ENCODE measurements at places on chromosomes 1 and 21. TPM values are rescaled to one million over a fixed set of nuclear protein-coding genes. Genes with fewer than 3 reads are reported as not detected.

- no peaks in the 10 kb centered on the region for H3K4me1 ChIP-seq
- H3K36me3 ChIP-seq = no peaks in the 10 kb centered on the region
- H3K4me3 ChIP-seq = no peak overlapping the region
- no peak overlapping the region for H3K27ac ChIP-seq
- no peaks in the 10 kb centered on the region for H3K27me3 ChIP-seq
These were observed 144.2 kb downstream of the KCNK2 start for GRCh38 chr1:215226757-215227156.

- H3K36me3 ChIP-seq = no peaks in the 10 kb centered on the region
- H3K27ac ChIP-seq = no peak overlapping the region
- no peak for DNase-seq
- no peaks in the 10 kb centered on the region for H3K4me1 ChIP-seq
These were observed 44.0 kb downstream of the ETS2 start for GRCh38 chr21:38849776-38850175.

DNA sequence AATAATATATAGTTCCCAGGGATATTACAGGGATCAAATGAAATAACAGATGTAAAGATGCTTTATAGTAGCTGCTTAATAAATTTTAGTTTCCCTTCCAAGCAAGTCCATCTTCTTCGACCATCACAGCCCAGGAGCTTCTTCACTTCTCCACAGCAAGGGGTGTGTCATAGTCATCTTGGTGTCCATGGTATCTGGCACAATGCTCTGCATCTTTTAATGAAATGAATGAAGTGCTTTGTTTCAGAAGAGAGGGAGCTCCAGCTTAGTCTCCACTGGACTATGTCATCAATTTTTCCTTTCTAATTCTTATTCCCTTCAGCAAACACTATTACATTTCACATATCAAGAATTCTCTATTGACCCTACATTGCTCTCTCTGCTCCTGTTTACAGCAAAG, 4.9 kb upstream of the MACF1 start:
- no peak for DNase-seq
- no peak overlapping the region for H3K4me3 ChIP-seq
- no peaks in the 10 kb centered on the region for H3K27me3 ChIP-seq
- H3K4me1 ChIP-seq = peaks cover 50% of the 10 kb centered on the region

DNA sequence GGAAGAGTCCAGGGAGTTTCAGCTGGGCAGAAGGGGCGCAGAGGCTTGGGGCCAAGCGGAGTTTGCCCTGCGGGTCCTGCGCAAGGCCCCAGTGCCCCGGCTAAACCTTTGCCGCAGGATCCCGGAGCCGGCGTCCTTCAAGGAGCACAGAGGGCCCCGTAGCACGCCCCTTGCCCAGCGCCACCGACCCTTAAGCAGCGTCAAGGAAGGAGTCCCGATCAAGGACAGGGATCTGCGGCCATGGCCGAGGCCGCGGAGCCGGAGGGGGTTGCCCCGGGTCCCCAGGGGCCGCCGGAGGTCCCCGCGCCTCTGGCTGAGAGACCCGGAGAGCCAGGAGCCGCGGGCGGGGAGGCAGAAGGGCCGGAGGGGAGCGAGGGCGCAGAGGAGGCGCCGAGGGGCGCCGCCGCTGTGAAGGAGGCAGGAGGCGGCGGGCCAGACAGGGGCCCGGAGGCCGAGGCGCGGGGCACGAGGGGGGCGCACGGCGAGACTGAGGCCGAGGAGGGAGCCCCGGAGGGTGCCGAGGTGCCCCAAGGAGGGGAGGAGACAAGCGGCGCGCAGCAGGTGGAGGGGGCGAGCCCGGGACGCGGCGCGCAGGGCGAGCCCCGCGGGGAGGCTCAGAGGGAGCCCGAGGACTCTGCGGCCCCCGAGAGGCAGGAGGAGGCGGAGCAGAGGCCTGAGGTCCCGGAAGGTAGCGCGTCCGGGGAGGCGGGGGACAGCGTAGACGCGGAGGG, 520 bp downstream of the CLIC6 start:
- H3K4me1 ChIP-seq = peaks cover 23% of the 10 kb centered on the region
- peaks cover 20% of the 10 kb centered on the region for H3K27me3 ChIP-seq
- H3K27ac ChIP-seq = peak overlapping the region; percentile 65
- peak overlapping the region; percentile 57 for H3K4me3 ChIP-seq
- no peaks in the 10 kb centered on the region for H3K36me3 ChIP-seq

DNA sequence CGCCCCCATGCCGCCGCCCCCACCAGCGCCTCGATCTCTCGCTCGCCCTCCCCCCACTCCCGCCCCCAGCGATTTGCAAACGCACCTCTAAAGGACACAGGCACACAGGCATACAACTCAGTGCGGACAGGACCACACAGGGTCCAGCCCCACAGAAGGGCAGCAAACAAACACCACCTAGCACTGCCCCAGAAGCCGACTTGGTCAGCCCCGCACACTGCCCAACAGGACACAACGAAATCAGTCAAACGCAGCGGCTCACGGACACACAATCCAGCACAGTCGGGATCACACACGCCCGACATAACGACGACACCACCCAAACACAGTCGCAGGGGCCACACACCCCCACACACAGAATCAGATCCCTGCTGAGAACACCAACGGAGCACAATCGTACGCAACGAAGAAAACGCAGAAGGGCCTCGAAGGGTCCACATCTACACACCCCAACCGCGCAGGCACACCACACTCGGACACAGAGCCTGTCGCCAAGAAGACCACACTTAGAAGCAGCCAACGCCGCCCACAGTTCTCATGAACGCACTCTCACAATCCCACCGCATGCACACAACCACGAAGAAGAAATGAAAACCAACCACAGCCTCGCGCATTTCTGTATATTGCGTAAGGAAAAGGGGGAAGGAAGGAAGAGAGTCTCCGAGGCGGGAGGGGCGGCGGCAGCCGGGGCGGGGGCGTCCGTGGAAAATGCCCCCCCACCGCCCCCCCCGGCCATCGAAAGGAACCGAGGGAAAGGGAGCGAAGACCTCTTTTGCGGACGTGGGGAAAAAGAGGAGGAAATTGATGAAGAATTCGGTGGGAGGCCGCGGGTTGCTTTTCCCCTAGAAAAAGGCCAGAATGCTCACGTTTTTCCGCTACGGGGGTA, 481 bp downstream of the TAL1 start:
- H3K27ac ChIP-seq = peak overlapping the region; percentile 91
- H3K4me1 ChIP-seq = peaks cover 37% of the 10 kb centered on the region
- peak; percentile 76 for DNase-seq
- peak overlapping the region; percentile 44 for H3K4me3 ChIP-seq

- H3K27me3 ChIP-seq = no peaks in the 10 kb centered on the region
- no peak overlapping the region for H3K27ac ChIP-seq
- no peaks in the 10 kb centered on the region for H3K4me1 ChIP-seq
- H3K4me3 ChIP-seq = no peak overlapping the region
- no peak for DNase-seq
These were observed 222.7 kb downstream of the TM2D1 start for GRCh38 chr1:61501971-61502916.

- no peaks in the 10 kb centered on the region for H3K27me3 ChIP-seq
- no peaks in the 10 kb centered on the region for H3K36me3 ChIP-seq
- H3K27ac ChIP-seq = no peak overlapping the region
- DNase-seq = no peak
- peaks cover 3% of the 10 kb centered on the region for H3K4me1 ChIP-seq
These were observed 67.8 kb upstream of the SMYD2 start for GRCh38 chr1:214213136-214213535.

The WDR64 gene
- total RNA-seq = 0.20 TPM

The ID3 gene
- 135 TPM for total RNA-seq

DNA sequence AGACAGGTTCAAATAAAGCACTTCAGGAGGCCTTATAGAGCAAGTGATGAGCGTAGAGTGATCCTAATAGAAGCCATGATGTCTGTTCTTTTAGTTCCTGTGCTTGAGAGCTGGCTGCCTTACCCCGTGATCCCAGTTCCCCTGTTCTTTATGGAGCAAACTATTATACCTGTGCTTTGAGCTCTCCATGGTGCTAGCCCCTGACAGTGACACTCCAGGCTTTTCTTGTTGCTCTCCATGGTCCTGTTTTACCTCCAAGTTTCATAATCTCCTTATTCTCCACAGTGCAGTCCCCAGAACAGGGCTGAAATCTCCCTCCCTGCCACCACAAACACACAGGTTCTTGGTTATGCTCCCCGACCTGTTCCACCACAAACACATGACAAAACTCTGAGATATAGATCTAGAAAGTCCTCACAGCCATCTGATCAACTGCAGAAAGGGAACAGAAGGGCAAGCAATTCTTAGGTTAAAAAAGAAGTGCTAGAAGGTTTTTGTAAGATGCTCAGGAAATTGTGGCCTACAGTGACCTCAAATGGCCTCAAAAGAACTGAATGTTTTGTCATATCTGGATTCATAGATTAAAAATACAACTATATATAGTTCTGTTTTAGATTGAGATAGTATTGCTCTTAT, 6.0 kb downstream of the CADM3 start:
- no peaks in the 10 kb centered on the region for H3K36me3 ChIP-seq
- no peak overlapping the region for H3K4me3 ChIP-seq
- H3K27me3 ChIP-seq = peaks cover 5% of the 10 kb centered on the region

The LY9 gene
- total RNA-seq = 3.2 TPM

The SERINC2 gene
- total RNA-seq = 32.3 TPM

DNA sequence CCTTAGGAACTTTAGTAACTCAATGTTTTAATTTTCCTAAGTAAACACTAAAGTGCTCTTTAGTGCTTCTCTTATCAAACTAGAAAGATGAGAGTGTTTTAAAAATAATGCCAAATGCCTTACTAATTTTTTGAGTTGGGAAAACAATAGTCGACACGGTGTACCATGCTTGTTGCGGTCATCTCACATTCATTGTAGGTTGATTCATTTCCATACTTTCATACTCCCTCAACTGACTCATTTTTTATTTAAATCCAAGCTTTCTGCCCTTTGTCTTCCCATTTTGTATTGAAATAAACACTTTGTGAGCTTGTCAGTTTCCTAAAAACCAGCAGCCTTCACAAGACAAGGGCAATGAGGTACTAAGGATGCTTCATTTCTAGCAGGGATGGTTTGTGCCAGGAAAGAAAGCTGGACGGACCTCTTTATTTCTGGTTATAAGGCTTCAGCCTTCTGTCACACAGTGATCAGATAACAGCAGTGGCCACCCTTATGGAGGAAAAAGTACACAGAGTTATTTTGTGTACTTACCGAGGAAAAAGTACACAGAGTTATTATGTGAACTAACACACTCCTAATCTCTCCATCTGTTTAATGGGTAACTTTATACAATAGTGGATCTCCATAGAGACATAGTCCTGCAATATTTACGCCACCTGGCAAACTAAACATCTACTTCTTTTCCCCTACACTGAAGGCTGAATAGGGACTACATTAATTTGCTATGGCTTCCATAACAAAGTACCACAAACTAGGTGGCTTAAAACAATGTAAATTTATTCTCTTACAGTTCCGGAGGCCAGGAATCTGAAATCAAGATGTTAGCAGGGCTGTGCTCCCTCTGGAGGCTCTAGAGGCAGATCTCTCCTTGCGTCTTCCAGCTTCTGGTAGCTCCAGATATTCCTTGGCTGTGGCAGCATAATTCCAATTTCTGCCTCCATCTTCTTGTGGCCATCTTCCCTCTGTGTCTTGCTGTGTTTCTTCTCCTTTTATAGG, 13.0 kb upstream of the CCDC190 start:
- H3K36me3 ChIP-seq = no peaks in the 10 kb centered on the region
- no peak overlapping the region for H3K4me3 ChIP-seq
- H3K27ac ChIP-seq = no peak overlapping the region
- H3K27me3 ChIP-seq = no peaks in the 10 kb centered on the region
